Mesangial cell (primary cell): ENCODE measurements at places on chromosomes 3 and 15. TPM values are rescaled to one million over a fixed set of nuclear protein-coding genes. Genes with fewer than 3 reads are reported as not detected.

The SLC25A26 gene
- total RNA-seq: 18.9 and 22.4 TPM in 2 replicates

The GPR62 gene
- total RNA-seq: 0.25 and 0.49 TPM in 2 replicates

The HMG20A gene
- total RNA-seq: 17.3 and 29.9 TPM in 2 replicates

The FAM81A gene
- 1.0 and 1.1 TPM in 2 replicates for total RNA-seq

The ADAMTS17 gene
- 0.13 and 0.98 TPM in 2 replicates for total RNA-seq

The MYL3 gene
- 8.5 TPM in 1 of 2 replicates, not detected in the other for total RNA-seq

The TM6SF1 gene
- total RNA-seq: 0.33 and 1.4 TPM in 2 replicates
